IMR-90 (cell line): ENCODE measurements at places on chromosomes 11 and 22. TPM values are rescaled to one million over a fixed set of nuclear protein-coding genes. Genes with fewer than 3 reads are reported as not detected.

PRR5 gene
- 7.5 and 8.1 TPM in 2 replicates for total RNA-seq

DNA sequence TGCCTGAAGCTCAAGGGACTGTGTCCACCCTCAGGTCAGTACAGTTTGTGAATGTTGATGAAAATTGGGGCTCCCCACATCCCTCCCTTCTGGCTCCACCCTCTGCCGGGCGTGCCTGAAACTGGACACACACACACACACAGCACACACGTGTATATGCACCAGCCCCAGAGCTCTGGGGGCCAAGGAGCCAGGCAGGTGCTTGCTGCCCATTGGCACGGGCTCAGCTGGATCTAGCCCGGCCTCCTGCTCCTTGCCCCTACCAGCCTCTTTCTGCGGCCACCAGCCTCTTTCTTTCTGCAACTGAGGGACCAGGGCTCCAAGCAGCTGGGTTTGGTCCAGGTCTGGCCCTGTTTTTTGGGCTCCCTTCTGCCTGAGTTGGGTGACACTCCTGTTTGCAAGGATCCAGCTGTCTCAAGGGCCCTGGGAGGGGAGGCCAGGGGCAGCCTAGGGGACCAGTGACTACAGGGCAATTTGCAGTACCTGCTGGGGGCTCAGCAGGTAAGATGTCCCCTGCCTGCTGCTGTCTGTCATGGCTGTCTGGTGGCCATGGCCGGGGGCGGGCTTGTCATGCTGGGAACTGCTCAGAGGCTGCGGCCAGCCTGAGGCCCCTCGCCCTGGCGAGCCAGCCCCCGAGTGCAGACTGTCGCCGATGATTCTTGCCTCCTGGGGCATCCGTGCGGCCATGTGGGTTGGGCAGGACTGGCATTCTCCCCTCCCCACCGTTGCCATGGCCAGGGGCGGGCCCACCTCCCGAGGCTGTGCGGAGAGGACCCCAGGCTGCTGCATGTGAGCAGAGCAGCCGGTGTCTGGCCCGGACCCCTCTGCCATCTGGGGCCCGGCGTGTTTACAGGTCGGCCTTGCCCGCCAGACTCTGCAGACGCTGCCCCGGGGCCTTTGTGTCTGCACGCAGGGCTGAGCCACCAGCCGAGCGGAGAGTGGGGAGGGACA lies 51.5 kb upstream of the PPARA start:
- DNase-seq = no peak

CBX6 gene
- total RNA-seq = 15.2 and 17.5 TPM in 2 replicates

- no peak for DNase-seq
These were observed 92.9 kb downstream of the MORC2 start for GRCh38 chr22:30875481-30876215.

DNA sequence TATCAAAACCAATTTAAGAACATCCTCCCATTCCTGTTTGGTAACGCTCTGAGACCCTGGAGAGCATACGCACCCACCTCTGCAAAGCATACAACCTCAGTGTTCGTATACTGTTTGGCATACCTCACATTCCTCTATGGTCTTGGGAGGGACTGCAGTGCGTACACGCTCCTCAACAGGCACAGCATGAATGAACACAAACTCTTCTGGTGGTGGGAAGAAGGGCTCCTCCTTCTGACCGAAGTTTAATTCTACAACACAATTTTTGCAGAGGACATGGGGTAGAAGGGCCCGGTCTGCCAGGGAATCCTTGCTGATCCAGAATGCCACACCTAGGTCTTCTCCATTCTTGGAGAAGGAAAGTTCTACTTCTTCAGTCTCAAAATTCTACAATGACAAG lies 5.3 kb downstream of the HNRNPUL2 start:
- peak; percentile 40 for DNase-seq

- DNase-seq = peak; percentile 67
These were observed 25.2 kb downstream of the FAM76B start for GRCh38 chr11:95764267-95764898.

YPEL4 gene
- under 0.01 and 0.18 TPM in 2 replicates for total RNA-seq

DNA sequence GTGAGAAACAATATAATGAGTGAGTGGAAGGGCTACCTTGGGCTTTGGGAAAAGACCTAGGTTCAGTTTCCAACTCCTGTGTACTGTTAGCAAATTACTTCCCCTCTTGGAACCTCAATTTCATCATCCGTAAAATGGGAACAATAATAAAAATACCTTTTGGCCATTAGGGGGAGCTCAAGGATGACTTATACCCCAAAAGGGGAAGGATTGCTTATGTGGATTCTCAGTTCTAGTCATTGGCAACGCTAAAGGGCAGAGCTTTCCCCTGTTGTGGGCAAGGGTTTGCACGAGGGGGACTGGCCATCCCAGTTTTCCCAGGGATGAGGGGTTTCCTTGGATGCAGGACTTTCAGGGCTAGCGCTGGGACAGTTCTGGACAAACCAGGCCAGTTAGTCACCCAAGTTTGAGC lies 3.1 kb upstream of the COMMD9 start:
- peak; percentile 47 for DNase-seq

GRCh38 chr11:57100638-57101331 lies 81.0 kb upstream of the LRRC55 start:
- DNase-seq = no peak

DNA sequence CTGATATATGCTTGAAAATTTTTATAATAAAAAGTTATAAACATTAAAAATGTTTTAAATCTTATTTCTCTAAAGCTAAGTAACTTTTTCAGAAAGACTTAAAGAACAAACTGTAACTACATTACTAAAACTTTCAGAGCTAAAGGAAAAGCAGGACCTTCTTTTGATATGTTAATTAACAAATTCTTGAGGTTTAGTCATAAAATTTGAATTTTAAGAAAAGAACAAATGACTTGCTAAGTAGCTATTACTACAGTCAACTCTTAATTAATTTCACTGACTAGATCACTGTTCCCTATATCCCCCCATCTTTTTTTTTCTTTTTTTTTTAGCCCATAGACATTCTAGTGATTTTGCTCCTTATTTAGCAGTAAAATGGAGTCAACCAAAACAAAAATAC lies 344.4 kb downstream of the LRRC4C start:
- DNase-seq = no peak

DNA sequence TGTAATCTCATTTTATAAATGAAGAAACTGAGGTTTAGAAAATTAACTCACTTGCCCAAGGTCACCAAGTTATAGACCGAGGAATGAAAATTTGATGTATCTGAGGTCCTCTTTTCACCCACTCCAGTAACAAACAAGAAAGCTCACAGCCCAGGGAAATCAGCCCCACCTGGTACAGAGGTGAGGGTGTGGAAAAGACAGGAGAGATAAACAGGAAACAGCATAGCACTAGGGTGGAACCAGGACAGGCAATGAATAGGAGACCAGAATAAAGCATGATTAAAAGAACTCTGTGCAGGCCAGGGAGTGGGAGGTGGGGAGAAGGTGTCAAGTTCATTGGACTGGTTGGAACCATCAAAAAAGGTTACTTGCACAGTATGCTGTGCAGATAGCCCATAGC lies 46.2 kb upstream of the SMCO4 start:
- no peak for DNase-seq

GRCh38 chr11:134714021-134714656 lies 302.1 kb upstream of the B3GAT1 start:
- no peak for DNase-seq

GRCh38 chr11:95195831-95196230 lies 35.2 kb downstream of the SESN3 start:
- DNase-seq = no peak

- no peak for DNase-seq
These were observed 24.7 kb downstream of the IL10RA start for GRCh38 chr11:118010738-118011461.

GRCh38 chr11:44244639-44245310 lies 65.2 kb downstream of the ALX4 start:
- peak; percentile 43 for DNase-seq

LRRC32 gene
- total RNA-seq = 4.2 and 5.2 TPM in 2 replicates

GRCh38 chr11:110985547-110985946 lies 260.0 kb upstream of the POU2AF2 start:
- no peak for DNase-seq

DNA sequence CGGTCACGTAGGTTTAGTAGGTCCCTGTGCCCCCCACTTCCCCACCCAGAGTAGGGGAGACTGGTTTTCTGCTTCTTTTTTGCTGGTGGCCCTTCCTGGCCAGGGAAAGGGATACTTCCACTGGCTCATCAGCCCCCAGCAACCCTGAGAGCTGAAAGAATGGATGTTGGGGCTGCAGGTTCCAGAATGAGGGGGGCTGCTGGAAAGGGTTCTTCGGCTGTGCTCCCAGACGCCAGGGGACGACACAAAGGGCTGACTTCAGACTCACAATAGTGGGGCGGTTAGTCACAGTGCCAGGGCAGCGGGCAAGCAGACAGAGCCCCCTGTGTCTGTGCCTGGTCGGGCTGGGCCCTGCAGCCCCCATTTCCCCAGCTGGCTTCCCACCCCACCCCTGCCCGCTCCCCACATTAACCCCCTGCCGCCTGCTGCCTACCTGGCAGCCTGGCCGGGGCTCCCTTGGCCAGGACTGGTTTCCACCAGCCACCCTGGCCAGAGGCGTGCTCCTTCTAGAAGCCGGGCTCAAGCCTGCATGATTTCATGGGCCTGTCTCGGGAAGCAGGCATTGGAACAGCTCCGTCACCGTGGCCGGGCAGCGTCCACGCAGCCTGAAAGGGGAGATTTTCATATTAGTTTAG lies 79.1 kb upstream of the WNT7B start:
- DNase-seq = no peak

DNA sequence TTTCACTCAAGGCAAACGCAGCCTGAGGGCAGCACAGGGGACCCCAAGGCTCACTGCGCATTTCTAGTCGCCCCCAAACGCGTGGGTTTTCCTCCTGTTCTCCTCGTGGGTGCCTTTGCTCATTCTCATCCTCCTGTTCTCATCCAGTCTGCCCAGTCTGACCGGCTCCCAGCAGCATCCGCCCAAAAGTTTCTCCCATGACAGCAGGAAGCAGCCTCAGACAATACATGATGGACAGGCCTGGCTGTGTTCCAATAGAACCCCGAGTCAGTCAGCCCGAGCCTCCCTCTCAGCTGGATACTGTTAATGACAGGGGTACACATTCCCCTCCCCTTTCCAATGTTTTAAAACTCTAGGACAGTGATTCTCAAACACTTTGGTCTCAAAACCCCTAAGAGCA lies 22.5 kb upstream of the KRTAP5-7 start:
- no peak for DNase-seq

APOA1 gene
- total RNA-seq = 0.18 and 0.56 TPM in 2 replicates

DNA sequence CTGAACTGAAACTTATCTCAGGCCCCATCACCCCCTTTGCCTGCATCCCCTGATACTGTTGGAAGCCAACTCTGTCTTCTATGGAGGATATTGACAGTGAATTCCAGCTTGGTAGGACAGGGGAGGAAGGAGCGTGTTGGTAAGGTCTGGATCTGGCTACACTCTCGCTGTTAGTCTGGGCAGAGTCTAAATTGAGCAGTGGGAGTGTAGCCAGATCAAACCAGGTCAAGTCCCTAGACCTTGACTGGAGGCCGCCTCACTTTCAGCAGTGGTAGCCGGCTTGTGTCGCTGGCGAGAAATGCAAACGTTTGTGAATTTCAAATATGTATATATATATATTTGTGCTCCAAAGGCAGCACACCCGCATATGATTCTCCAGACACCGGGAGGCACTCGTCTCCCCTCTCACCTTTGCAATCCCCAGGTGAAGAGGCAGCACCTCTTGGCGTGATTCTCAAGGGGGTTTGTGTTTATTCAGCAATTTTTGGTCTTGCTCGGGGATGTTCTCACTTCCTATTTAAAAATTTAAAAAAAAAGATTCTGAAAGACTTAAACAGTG lies 26.7 kb downstream of the DHCR7 start:
- DNase-seq = no peak
